ENCODE measurements at places on chromosomes 3 and 15.

DNA sequence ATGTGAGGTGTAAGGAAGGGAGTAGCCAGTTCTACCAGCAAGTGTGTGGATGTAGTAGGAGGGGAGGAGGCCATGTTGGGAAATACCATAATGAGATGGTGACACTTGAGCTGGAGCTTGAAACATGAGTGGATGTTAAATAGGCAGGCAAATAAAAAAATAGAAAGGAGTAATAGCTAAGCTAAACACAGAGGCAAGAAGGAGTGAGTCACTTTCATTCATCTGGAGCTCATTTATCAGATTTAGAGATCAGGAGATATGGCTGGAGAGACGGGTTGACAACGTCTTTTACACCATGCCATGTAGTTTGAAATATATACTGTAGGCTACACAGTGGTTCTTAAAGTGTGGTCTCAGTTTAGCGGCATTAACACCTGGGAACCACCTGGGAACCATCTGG, 390.5 kb downstream of the DIPK2A start:
- DNase-seq = no peak

DNA sequence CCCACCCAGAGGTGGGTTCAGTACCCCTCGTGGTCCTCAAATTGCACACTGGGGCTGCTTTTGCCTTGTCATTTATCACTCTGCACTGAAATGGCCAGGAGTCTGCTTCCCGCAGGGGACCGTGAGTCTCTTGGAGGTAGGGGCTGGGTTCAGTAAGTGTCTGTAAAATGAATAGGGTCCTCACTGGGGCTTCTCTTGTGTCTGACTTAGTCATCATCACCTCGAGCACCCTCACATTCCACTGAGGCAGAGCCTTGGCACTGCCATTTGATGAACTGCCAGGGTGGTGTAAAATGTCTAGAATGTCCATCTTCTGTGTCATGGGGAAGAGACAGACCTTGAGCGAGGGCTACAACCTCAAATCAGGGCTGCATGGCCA, 61.0 kb upstream of the RYK start:
- DNase-seq = no peak

GRCh38 chr3:183698756-183699155, 1.2 kb downstream of the YEATS2 start:
- DNase-seq = no peak

GRCh38 chr3:152269831-152270734, 1.4 kb downstream of the MBNL1 start:
- peak; percentile 51 for DNase-seq

DNA sequence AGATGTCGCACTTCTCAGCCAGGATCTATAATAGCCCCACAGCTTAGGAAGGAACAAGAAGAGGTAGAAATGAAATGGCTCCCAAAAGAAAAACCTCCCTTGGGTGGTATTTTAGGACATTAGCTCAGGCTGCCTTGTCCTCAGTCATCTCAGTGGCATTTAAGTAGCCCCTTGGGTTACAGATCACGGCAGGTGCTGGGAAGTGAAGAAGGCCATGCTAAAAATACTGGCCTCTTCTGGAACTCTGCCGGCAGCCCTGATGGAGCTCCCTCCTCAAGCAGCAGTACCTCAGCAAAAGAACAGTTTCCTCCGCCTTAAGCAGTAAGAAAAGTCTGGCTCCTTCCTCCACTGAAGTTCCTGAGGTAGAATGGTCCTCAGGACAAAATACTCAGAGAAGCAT, 7.3 kb upstream of the TPM1 start:
- no peak for DNase-seq

GRCh38 chr3:148513096-148513543, 184.6 kb upstream of the AGTR1 start:
- DNase-seq = no peak

DNA sequence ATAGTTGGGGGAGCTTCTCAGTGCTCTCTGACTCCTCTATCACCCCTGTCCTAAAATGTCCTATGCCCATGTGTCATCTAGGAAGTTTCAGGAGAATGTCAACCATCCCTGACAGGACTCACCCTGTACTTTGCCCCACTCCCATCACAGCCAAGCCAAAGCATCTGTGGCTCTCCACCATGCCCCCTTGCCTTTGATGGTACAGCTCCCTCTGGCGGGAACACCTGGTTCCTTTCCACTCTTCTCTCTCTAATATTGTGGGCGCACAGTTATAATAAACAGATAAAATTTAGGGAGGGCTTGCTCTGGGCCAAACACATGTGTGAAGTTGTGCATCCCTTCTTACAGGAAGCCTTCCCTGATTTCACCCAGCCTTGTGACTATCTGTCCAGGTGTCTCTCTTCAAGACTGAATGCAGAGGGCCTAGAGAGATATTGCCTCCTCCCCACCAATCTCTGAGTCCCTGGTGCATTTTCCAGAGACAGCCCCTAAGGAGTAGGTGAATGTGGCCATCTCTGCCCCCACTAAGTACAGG, 62.8 kb downstream of the ISG20 start:
- no peak for DNase-seq

GRCh38 chr3:160447544-160447943, 2.0 kb downstream of the TRIM59 start:
- DNase-seq = no peak

GRCh38 chr15:60994963-60995475, 234.1 kb downstream of the RORA start:
- DNase-seq = no peak

- no peak for DNase-seq
These were observed 24.2 kb downstream of the STARD5 start for GRCh38 chr15:81299630-81300273.

- no peak for DNase-seq
These were observed 866.1 kb downstream of the NSUN3 start for GRCh38 chr3:94928921-94929320.

DNA sequence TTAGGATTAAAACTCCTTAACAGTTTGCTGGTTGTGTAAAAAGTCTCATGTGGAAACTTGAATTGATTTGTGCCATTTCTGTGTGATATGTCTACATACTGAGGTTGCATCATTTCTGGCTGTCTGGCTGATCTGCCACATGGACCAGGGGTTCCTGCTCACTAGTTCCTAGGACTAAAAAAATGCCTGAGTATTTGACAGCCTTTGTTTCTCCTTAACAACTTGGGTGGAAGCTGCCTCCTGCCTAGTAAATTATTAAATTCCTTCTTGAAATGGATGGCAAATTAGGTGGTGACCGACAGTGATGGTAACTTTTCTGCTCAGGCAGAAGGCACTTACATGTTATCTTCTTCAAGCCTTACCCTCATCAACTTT, 226.9 kb upstream of the MRPL3 start:
- no peak for DNase-seq

- DNase-seq = no peak
These were observed 89.3 kb upstream of the BHLHE40 start for GRCh38 chr3:4889896-4890295.

DNA sequence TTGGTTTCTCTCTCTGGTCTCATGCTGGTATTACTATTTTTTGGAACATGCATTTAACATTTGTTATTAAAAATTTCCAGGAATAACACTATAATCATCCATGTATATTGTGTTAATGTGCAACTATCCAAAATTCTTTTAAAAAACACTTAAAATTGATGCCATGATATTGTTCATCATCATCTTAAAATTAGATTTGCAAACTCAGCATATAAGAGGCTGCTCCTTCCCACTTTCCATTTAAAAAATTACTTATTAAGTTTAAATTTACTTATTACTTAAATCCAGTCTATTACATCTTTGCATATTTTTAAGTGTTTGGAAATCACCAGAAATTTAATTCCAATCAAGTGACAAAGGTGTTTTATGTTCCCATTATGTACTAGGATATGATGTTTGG, 5.8 kb upstream of the ABHD17C start:
- no peak for DNase-seq

DNA sequence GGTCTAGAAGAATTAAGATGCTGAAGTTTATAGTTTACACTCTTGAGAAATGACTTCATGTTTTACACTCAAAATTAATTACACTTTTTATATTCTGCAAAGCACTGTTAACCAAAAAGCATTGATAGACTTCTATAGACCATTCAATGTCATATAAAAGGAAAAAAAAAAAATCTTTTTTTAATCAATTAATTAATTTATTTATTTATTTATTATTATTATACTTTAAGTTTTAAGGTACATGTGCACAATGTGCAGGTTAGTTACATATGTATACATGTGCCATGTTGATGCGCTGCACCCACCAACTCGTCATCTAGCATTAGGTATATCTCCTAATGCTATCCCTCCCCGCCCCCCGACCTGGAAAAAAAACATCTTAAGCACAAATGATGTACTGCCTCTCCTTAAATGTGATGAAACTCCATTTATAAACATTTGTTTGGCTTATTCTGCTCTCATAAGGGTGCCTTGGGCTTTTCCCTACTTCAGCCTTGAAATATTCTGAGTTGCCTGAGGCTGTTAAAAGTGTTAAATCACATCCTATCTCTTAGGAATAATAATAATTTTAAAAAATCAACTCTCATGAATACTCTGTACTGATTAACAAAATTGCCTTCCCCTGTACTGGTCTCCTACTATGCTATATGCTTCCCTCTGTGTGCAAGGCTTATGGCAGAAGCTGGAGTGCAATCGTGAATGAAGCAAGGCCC, 466.9 kb downstream of the SOX2 start:
- no peak for DNase-seq

GRCh38 chr3:190326361-190326760, 4.1 kb upstream of the CLDN1 start:
- DNase-seq = no peak

GRCh38 chr3:12759097-12759679, at the start of gene TMEM40:
TMEM40 (minus strand) TSS chr3:12759259; CDS start chr3:12749832, 9,427 bp downstream.
- peak; percentile 87 for DNase-seq

DNA sequence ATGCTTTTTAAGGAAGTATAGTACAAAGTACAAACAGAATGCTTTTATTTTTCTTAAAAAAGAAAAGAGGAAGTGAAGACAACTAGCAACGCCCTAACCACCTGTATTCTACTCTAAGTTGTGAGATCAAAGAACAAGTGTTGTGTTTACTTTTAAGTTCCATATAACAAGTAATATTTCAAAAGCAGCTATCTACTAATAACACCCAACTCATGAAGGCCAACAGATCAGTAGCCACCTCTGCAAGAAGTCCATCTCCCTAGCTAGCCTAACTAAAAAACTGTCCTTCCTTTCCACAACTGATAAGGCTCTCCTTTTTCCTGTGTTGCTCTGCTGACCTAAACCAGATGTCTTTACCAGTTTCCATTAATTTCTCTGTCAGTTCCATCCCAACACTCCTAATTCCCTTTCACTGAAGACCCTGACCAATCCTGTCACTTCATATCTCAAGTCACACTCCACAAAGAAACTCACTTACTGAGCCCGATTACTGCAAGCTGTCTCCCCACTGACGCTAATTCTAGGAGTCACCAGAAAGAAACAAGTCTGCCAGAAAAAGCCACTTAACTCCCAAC, 26.9 kb downstream of the PHC3 start:
- DNase-seq = no peak

DNA sequence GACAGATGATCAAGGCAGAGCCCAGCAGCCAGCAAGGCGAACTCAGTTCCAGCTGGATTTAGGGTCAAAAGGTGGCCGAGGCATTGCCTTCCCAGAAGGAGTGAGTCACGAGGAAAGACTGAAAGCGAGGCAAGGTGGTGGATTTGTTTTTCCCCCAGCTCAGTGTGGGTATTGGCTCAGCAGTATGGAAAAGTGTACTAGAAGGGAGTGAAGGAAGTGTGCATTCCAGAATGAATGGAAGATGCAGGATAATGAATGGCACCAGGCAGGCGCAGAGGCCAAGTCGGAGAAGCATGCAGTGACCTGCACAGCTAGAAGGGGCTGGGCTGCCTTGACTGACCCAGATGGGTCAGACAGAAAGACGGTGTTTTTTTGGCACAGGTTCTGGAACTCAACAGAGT, 46.3 kb downstream of the FOXP1 start:
- peak; percentile 62 for DNase-seq

DNA sequence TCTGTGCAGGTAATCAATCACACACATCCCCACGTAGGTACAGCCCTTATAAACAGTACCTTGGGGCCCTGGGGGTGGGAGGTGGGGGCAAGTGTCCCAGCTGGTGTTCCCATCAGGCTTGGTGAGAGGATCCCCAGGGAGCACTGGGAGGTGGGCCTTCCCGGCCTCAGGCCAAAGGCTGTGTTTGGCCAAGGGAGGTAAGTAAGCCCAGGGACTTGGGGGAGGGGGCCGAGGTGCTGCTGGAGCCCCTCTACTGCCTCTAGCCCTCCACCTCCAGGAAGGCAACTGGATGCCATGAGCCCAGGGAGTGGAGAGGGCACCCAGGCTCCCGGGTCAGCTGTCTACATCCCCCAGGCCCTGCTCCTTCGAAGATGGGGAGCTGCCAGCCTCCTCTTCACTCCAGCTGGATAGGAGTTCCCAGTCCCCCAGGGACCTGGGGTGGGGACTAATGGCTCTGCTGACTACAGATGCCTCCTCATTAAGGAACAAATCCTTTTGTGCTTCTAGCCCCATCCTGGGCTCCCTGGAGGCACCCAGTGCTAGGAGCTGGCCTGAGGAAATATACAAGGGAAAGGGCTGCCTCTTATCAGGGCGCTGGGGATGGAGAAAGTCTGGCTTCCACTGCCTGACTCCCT, 33.1 kb downstream of the RNU5B-1 start:
- no peak for DNase-seq

Measured in breast epithelium (tissue), 4 donors.